ENCODE measurements at places on chromosomes 16 and 17.

DNA sequence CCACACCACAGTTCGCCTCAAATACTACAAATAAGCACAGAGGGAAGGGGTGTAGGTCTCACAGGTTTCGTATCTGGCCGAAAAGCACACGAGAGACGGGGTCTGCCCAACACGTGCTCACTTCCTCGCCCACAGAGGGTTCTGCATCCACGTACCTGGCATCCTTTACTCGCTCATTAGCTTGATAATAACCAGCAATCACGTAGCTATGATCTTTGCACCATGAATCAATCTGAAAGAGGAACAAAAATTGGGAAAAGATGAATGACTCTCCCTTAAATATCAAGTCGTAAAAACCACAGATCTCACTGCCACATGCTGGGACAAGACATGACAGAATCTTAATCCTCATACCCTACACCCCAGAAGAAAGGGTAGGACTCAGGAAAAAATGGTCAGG is 10.5 kb downstream of the EMC8 start:
- no peak for DNase-seq

DNA sequence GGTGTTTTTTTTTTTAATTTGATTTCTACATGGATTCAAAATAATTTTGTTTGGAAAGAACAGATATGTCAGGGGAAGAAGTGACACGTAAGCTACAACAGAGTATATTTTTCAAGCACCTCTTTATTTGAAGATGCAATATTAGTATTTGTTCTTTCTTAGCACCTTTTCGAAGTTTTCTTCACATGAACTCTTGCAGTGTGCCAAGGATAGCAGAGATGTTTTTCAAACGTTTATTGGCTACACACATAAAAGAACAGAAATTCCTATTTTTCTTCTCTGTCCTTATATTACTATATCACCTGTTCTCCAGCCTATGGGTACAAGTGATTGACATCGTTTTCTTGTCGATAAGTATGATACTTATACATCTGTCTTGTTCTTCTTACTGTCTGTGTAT is 192.7 kb upstream of the TBX2 start:
- DNase-seq = no peak

GRCh38 chr16:46768809-46769208 is 20.7 kb upstream of the MYLK3 start:
- DNase-seq = no peak

GRCh38 chr17:82493226-82493781 is 26.2 kb upstream of the FOXK2 start:
- DNase-seq = no peak
